CD4-positive, alpha-beta T cell treated with Interleukin-4 for 1 hour (primary cell): ENCODE measurements at places on chromosomes 12 and 14.
A peak's percentile ranks its signal among the peaks of the same experiment; 100 is the strongest.

GRCh38 chr14:74835645-74836250 is 40.2 kb downstream of the PROX2 start:
- DNase-seq, result no peak

DNA sequence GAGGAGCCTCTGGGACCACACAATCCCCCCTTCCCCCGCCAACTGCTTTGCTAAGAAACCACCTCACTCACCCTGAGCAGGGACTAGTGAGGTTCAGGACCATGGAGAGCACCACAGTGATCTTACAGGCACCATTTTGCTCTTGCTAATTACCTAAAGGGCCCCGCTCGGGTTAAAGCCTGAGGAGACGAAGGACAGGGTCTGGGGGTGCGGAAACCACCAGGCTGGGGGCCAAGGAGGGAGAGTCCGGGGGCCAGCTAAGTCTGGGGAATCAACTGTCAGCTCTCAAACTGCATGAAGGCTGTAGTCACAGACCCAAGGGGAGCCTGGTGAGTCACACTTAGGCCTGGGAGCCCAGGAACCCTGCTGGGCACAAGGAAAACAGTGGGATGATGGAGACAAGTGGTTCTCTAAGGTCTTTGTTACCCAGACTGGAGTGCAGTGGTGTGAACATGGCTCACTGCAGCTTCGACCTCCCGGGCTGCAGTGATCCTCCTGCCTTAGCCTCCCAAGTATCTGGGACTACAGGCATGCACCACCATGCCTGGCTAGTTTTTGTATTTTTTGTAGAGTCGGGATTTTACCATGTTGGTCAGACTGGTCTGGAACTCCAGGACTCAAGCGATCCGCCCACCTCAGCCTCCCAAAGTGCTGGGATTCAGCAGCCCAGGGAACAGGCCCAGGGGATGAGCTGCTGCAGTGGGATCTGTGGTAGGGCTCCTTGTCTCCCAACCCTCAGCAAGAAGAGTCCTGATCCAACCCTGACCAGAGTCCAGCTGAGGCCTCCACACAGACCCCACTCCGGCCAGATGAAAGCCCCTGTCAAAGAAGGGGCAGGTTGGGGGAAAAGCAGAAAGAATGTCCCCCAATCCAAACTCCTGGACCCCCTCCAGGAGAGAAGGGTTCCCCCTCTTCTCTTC is 98.8 kb downstream of the CALM1 start:
- peak; percentile 38 for DNase-seq

- DNase-seq, result no peak
Measured at GRCh38 chr12:46109343-46110222, 119.2 kb upstream of the SCAF11 start.

DNA sequence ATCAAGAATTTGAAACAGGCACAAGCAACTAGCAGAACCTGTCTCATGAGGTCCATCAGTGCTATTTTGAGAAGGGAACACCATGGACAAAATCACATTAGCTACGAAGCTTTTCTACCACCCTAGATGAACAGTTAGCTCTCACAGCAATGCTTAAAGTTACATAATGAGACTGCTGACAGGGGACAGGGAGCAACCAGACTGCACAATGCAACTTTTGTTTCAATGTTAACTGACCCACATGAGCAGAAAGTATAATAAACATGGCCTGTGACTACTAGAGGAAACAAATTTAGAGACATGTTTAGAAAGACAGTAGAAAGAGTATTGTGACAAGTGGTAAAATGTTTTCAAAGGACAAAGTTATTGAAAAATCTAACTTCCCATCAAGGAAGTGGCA is 282.8 kb downstream of the CEP128 start:
- DNase-seq, result no peak
